Activated CD4-positive, alpha-beta T cell treated with anti-CD3 and anti-CD28 coated beads, Interleukin-2, amount 10 ng/mL, durations not matched to agents 7 days and 5 days (primary cell): ENCODE measurements at places on chromosomes 11 and 22.

DNA sequence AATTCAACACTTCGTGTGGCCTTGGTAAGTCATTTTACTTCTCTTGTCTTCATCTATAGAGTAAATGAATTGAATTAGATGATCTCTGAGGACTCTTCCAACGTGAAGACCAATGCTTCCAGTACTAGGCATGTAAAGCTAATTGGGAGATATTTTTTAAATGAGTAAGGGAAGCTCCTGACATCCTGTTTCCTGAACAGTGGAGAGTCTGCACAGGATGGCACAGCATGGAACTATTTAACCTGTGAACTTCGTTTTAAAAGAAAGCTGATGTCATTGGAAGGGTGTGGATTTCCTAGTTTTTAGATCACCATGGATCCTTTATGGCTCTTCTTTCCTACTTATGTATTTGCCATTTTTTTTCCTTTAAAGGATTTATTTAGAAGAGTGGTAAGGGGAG, 48.4 kb upstream of the HSD17B12 start:
- DNase-seq: no peak

DNA sequence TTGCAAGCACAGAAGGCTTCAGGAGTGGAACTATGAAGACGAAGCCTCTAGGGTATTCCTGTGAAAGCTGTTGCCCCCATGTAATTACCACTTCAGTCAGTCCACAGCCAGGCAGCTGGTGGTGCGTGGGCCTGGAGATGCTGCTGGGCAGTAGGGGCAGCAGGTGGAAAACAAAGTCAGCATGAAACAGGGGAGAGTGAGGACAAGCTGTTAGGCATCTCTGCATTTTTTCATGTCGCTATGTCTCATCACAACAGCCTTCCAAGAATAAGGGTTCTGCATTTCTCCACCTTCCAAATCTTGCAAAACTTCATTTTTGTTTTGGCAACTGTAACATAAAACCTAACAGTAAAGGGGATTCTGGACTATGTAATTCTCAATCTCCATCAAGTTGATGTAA, 757.5 kb downstream of the NELL1 start:
- no peak for DNase-seq

DNA sequence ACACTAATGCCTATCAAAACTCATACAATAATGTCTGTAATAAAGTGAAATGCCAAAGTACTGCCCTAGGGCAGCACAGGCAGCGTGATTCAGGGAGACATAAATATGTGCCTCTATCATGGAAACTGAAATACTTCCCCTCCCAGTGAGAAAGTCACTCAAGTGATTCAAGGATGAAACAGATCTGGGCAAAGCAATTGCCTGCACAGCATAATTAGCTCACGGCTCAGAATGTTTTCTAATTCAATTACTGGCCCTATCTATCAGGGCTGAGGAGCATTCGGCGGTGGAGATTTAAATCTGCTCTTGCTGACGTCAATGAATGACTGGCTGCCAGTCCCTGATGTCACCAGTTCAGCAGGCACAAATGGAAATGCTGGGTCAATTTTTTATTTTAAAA, 27.7 kb upstream of the PPP2R1B start:
- no peak for DNase-seq

GRCh38 chr11:71582309-71582895, at the start of gene KRTAP5-11:
TSS of gene KRTAP5-11 (minus strand) at chr11:71582875. CDS start at chr11:71582837, 38 bp downstream.
- DNase-seq: no peak

GRCh38 chr11:35147235-35147634, 8.3 kb downstream of the CD44 start:
- no peak for DNase-seq

DNA sequence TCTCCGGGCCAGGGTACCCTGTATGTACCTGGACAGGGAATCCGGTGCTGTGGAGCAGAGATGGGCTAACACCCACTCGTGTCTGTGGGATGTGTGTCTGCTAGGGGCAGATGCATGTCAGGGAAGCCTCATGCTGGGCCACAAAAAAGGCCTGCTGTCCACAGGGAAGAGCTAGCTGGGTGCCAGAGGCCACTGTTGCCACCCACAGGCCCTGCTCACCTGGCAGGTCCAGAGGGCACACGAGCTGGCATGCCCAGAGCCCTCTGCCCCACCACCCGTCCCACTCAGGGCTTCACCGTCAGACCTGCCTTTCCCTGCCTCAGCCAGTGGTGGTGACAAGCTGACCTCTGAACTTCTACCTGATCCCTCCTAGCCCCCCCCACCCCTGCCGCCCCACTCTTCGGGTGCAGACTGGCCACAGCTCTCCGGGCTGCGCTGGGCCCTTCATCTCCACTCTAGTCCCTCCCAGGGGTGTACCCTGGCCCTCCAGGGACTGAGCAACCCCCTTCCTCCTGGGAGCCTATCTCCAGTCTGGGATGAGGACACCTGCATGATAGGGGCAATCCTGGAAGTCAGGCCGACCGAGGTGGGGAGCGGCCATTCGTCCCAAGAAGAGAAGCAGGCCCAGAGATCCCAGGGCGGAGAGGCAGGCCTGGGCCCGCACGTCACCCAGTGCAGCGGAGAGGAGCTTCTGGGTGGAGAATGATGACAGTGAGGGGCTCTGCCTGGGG, 1.4 kb downstream of the SLC25A22 start:
- no peak for DNase-seq

DNA sequence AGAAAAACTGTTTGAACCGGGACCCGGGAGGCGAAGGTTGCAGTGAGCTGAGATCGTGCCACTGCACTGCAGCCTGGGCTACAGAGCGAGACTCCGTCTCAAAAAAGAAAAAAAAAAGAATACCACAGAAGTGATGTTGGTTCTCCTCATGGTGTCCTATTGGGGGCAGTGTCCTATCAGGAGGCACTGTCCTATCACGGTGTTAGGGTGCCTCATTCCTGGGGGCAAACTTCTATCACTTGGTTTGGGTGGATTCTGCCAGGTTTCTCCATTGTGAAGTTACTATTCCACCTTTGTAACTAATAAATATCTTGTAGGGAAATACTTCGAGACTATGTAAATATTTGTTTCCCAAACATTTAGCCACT, 19.6 kb downstream of the PRR14L start:
- no peak for DNase-seq

GRCh38 chr22:46044621-46045458, 67.9 kb upstream of the WNT7B start:
- peak; percentile 37 for DNase-seq
